Fibroblast of pulmonary artery (primary cell): ENCODE measurements at places on chromosomes 4 and X.

DNA sequence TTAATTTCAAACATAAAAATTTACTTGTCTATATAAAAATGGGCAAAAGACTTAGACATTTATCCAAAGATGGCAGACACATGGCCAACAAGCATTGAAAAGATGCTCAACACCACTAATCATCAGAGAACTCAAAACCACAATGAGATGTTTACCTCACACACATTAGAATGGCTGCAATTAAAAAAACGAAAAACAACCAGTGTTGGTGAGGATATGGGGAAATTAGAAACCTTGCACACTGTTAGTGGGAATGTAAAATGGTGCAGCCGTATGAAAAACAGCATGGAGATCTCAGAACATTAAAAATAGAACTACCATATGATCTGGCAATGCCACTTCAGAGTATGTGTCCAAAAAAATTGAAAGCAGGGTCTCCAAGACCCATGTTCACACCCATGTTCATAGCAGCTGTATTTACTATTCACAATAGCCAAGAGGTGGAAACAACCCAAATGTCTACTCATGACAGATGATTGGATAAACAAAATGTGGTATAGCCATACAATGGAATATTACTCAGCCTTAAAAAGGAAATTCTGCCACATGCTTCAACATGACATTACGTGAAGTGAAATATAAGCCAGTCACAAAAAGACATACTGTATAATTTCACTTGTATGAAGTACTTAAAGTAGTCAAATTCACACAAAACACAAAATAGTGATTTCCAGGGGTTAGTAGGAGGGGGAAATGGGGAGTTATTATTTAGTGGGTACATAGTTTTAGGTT is 146.2 kb downstream of the SOWAHB start:
- DNase-seq: no peak

DNA sequence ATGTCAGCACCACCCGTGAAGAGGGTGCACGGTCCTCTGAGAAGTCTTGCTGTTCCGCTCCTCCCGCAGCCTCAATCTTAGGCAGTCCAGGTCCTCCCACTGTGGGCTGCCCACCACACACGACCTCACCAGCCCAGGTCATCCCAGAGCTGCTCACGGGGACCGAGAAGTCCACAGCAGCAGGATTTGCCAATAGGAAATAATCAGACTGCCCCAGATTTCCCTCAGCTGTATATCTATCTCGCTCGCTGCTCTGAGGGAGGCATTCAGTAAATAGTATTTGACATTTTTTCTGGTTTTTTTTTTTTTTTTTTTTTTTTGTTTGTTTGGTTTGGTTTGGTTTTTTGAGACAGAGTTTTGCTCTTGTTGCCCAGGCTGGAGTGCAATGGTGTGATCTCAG is 83.8 kb downstream of the STOX2 start:
- no peak for DNase-seq

DNA sequence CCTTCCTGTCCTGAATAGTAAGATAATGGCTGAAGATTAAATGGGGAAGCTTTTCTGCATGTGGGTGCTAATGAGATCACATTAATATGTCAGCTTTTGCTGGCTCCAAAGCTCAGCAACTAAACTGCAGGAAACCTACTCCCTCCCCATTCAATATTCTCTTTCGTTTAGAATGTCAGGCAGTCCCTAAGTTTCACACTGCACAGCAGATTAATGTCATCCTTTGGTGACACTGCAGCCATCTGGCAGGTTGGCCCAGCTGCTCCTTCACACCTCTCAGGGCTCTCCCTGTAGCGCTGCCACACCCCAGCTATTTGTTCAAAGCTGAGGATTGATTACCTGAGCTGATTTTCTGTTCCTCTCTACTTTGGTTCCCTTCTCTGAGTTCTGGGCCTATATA is 110.5 kb downstream of the KDR start:
- no peak for DNase-seq

DNA sequence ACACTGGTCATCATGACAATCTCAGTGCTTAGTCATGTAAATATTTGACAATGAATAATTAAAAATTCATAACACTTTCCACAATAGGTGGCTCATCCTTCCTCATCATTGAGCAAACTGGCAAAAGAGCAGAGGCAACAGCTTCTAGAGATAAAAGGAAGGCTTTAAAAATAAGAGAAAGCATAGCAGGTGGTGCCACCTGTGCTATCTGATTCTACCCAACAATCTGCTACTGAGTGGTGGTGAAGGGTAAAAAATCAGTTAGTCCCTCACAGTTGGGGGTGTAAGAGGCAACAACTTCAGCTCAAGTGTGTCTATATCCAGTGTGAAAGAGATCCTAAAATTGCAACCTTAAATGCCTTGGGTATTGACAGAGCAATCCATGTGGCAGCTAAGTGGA is 280.1 kb upstream of the PPARGC1A start:
- no peak for DNase-seq

- DNase-seq: no peak
Observed at GRCh38 chr4:116229420-116229819, 856.0 kb downstream of the TRAM1L1 start.

DNA sequence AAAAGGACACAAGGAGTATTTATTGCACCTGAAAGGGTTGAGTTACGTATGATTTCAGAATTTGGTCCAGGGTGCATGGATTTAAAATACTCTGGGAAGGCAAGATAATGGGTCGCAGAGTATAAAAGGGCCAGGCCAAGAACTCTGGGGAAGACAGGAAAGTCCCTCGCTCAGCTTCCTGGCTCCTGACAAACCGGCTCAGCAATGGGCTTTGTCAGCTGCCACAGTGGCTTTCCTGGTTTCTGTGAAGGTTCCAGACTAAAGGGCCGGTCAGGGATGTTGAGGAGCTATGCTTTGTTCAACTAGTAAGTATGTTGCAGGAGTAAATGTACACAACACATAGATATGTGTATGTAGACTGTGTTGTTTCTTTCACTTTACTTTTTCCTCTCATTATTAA is 154.4 kb upstream of the ETNPPL start:
- no peak for DNase-seq

DNA sequence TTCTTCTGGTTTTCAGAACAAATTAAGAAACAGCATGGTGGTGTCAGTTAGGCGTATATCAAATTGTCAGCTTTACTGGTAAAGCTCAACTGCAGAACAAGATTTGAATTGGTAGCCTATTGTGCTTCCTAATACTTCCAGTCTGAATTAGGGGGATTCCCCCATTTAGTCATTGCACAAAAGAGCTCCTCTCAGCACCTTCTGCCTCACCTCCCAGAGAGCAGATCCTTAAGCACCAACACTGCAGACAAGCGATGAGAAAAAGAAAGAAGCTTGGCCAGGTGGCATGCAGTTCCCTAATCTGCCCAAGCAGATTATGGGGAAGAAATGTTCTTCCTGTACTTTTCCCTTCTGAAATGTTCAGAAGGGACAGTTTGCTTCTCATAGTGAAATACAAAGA is 9.2 kb downstream of the MAP9 start:
- DNase-seq: no peak

GRCh38 chr4:125016892-125017299 is 297.9 kb upstream of the FAT4 start:
- DNase-seq: peak; percentile 22

DNA sequence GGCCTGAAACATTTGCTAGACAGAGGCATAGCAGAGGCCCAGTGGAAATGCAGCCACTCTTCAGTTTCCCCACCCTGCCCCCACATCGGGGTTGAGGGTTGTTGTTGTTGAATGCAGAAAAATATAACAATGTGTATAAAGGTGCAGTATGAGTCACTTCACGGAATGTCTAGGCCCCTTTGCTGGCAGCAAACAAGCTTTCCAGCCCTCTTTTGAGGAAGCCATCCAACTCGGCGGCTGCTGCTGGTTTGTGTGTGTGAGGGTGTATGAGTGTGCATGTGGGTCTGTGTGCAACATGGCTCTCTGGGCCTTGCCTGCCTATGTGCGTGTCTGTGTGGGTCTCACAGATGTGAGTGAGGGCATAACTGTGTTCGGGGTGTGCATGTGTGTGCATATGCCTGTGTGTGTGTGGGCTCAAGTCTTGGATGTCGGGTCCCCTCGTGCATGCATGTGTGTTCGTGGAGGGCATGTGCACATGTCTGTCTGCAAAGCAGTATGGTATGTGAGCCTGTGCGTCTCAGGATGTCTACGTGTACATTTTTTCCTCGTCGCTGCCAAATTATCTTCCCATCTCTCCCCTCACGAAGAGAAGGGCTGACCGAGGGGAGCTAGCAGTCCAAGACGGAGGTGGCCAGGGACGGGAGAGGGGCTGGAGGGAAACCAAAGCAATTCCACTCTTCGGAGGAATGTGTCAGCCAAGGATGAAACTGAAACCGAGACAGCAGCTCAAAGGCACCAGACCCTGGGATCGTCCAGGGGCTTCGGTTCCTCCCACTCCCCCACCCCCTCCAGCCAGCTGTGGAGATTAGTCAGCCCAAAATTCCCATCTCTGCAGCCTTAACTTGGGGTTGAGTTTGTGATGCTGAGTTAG is 8.4 kb upstream of the ELF4 start:
- DNase-seq: peak; percentile 88

- no peak for DNase-seq
Observed at GRCh38 chr4:14906805-14907204, 95.5 kb upstream of the CPEB2 start.

- peak; percentile 57 for DNase-seq
Observed at GRCh38 chr4:173013232-173013930, 155.2 kb upstream of the GALNT7 start.

GRCh38 chr4:130143656-130144055 is 1047.7 kb downstream of the C4orf33 start:
- DNase-seq: peak; percentile 0

GRCh38 chr4:151644622-151645021 is 116.2 kb downstream of the GATB start:
- DNase-seq: no peak

DNA sequence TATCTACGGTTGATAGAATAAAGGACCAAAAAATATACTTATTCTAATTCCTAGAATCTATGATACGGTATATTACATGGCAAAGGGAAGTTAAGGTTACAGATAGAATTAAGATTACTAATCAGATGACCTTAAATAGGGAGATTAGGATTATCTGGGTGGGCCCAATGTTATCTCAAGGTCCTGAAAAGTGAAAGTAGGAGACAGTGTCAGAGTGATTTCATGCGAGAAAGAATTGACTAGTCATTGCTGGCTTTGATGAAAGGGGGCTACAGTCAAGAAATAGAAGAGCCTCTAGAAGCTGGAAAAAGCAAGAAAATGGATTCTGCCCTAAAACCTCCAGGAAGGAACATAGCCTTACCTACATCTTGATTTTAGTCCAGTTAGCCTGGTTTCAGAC is 176.9 kb upstream of the PPP1R2C start:
- no peak for DNase-seq

- peak; percentile 20 for DNase-seq
Observed at GRCh38 chrX:39308126-39308525, 506.9 kb downstream of the MID1IP1 start.

DNA sequence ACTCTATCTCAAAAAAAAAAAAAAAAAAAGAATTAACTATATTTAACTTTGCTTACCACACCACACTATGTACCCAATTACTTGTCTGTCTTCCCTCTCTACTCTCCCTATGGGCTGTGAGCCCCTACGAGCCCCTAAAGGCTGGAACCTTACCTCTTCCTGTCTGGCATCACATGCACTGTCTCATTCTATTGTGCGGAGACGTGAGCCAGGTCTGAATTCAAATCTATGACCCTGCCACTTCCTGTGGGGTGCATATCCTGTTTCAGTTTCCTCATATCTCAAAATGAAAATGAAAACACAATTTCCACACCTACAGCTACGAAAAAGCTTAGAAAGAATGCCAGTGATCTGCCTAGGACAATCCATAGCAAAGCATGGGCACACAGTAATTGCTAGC is 42.9 kb upstream of the HS3ST1 start:
- DNase-seq: peak; percentile 29

DNA sequence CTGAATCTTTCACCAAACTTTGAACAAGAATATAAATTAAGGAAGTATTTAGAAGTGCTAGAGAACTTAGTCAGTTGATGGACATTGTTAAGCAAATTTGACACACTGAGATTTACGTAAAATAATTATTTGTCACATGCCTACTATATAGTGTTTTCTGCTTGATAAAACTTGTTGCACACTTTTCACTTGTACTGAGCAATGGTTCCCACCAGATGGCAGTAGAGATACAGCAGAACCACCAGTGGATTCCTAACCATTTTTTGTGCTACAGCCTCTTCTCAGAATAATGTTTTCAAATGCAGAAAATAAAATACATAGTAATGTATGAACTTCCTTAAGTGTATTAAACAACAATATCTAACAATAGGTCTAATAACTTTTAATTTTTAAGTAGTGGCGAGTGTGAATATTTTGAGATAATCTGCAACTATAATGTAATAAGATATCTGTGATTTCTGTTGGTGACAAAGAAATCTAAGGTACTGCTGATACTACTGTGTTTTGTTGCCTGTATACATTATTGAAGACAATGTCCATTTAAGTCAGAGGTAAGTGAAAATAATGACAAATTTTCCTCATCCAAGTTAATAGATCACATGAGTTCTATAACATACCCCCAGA is 81.2 kb downstream of the APOOL start:
- DNase-seq: peak; percentile 54

DNA sequence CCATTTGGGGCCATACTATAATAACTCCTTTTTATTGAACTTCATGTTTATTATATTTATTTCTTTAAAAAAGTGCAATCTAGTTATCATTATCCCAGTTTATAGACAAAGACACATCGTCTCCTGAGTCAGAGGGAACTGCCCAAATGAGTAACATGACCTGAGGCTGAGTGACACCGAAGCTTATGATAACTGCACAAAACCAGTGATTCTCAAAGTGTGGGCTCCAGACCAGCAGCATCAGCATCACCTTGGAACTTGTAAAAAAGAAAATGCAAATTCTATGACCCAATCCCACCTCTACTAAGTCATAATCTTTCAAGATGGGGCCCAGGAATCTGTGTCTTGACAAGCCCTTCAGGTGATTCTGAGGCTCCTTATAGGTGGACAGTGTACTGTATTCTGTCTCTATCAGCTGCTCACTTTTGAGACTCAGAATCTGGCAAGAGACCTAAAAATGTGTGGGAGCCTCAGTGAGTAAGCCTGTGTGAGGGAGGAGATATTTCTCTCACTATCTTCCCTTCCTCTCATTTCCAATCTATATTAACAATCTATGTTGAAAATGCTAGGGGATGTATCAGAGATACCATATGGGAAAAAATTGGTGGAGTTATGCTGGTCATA is 147.0 kb downstream of the PACRGL start:
- DNase-seq: peak; percentile 21

- no peak for DNase-seq
Observed at GRCh38 chr4:169179609-169180521, 90.9 kb downstream of the SH3RF1 start.

GRCh38 chr4:11715753-11716521 is 287.2 kb upstream of the HS3ST1 start:
- no peak for DNase-seq

DNA sequence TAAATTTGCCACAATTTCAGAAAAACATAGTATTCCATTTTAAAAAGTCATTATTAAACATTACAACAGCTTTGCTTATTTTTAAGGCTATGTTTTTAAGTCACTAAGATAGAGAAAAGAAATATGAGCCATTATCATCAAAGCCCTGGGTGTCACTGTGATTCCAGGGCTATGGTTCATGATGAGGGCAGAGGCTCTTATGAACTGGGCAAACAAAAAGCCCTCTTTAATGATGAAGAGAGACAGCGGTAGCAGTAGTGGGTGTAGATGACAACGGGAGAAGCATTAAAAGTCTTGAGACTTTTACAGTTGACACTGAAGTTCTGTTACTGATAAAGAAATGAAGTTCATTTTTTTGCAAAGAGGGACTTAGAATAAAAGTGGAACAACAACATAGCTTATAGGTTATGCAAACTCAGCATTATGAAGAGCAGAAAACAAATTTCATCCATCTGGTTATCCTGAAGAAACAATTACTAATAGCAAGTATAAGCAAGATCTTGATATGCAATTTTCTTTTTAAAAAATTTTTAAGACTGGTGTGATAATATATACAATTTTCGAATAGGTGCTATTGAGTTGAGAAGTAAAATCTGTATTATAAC is 202.7 kb upstream of the ETNPPL start:
- no peak for DNase-seq
